ENCODE measurements at places on chromosomes 12 and 14.
A peak's percentile ranks its signal among the peaks of the same experiment; 100 is the strongest.

- no peak for DNase-seq
Observed at GRCh38 chr14:67514650-67515385, 18.3 kb upstream of the PLEKHH1 start.

GRCh38 chr14:93108105-93108504, 7.6 kb downstream of the ITPK1 start:
- DNase-seq, result no peak

DNA sequence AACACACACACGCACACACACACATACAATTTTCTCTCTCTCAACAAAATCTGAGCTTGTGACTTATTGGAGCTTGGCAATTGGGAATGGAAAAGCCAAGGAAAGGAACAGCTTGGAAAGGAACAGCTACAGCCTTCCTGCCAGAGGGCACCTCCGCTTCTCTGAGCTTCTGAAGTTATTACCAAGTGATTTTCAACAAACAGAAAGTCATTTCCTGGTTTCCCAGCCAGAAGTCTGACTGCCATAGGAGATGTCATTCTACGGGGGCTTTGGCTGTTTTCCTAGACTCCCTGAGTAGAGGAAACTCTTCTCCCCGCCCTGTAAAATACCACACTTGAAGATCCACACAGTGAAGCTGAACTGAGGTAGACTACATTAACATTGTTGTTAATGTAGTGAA, 198.3 kb downstream of the CFAP54 start:
- DNase-seq, result no peak

DNA sequence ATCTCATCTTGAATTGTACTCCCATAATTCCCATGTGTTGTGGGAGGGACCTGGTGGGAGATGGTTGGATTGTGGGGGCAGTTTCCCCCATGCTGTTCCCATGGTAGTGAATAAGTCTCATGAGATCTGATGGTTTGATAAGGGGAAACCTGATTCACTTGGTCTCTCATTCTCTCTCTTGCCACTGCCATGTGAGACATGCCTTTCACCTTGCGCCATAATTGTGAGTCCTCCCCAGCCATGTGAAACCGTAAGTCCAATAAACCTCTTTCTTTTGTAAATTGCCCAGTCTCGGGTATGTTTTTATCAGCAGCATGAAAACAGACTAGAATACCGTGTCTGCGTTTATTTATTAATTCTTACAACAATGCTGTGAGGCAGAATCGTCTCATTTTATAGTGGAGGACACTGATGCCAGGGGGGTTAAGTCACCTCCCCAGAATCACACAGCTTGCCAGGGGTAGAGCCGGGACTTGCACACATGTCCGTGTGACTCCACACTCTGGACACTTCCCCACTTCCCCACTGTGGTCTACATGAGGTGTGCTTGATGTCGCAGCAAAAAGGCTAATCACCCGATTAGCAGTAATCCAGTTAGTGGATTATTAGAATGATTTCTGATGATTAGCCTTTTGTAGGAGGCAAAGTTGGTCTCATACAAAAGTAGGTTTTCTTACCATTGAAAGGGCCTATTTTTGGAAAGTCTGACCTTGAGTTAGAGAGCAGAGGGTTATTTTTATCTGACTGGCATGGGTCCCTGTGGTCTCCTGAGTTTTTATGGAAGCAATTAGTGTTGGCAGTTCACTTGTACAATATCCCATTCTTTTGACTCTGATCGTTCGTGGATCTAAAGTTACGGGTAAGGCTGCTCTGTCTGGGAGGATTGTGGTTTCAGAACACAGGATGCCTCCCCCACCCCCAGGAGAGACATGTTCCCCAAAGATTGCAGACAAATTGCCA, 47.4 kb upstream of the BCL7A start:
- no peak for DNase-seq

DNA sequence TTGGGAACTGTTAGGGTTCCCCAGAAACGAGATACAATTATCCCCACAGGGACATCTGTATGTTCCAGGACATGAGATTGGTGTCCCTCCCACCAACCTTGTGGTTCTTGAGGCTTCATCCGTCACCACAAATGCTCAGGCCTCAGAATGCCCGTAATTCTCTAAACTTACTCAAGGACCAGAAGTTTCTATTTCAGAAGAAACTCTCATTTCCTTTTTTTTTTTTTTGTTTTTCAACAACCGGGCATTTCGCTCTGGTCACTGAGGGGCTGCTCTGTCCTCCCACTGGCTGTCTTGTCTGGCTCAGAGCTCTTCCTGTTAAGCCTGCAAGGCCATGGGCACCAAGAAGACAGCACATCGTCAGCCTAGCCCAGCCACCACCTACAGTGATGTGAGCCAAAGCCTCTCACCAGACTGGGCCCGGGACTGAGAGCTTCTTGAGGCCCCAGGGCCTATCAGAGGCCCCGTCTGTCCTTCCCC, 36.2 kb downstream of the VDR start:
- DNase-seq, result no peak

DNA sequence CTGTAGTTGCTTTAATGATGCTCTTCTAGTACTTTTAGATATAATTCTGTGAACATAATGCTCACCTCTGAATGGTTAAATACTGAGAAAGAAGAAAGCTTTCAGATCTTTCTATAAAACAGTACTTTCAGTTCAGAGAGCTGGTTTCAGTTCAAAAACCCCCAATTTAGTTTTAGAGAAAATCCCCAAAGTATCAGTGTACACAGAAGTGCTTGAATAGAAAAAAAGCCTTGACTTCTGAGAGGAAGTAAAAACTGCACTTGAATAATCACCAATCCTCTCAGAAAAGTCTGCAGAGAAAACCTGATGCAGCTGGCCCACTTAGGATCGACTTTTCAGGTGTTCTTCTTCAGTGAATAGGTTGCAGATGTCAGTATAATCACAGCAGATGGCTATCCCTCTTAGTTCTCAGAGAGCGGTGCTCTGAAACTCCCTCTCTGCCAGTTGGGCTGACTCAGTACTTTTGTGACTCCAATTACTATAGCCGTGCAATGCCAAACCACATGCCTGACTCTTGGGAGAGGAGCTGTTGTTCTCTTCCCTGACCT, 616.3 kb downstream of the LRFN5 start:
- DNase-seq, result no peak

DNA sequence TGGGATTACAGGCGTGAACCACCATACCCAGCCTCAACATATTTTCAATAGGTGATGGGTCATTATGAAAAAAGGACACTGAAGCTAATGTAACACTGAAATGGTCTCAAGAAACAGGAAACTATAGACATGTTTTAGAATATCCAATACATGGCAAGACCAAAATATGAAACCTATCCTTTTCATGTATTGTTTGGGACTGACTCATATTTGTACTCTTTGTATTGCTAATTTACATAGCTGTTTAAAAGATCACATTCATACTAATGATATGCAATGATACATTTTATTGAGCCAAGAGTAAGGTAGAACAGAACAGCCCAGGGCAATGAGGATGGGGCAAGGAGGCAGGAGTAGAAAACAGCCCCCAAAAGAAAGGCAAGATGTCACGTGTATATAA, 32.6 kb downstream of the RESF1 start:
- DNase-seq, result no peak

GRCh38 chr14:104262515-104263514, 124.4 kb downstream of the KIF26A start:
- DNase-seq, result peak; percentile 20

GRCh38 chr12:52791271-52792184, 4.4 kb downstream of the KRT3 start:
- DNase-seq, result no peak

DNA sequence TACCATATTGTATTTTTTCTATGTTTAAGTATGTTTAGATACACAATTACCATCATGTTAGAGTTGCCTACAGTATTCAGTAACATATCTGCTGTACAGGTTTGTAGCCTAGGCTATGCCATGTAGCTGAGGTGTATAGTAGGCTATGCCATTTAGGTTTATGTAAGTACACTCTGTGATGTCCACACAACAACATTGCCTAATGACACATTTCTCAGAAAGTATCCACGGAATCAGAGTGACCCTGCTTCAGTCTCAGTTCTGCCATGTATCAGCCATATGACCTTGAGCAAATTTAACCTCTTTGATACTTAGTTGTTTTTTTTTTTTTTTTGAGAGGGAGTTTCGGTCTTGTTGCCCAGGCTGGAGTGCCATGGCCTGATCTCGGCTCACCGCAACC, 12.7 kb downstream of the SUSD6 start:
- DNase-seq, result no peak

DNA sequence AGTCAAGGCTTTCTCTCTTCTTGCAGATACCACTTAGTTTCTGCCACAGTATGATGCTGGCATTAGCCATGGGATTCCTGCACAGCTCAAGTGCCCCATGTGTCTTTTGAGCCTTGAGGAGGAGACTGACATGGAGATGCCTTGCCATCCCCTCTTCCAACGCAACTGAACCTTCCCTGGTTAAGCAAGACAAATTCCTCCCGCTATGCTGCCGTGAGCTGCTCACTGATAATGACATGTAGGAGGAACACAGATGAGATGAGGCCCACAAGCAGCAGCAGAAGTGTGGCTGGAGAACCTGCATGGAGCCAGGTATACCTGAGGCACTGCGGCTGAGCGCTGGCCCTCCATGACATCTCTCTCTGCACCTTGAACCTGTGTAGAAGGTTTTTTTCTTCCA, 15.4 kb upstream of the PPP1R1A start:
- no peak for DNase-seq

- DNase-seq, result no peak
Observed at GRCh38 chr14:102027951-102028350, 58.9 kb downstream of the HSP90AA1 start.

GRCh38 chr14:104086210-104086660, 735 bp downstream of the ASPG start:
- DNase-seq, result peak; percentile 35

GRCh38 chr14:22517117-22517720, 71.8 kb downstream of the DAD1 start:
- DNase-seq, result no peak

GRCh38 chr12:15227004-15227679, 5.9 kb upstream of the RERG start:
- DNase-seq, result no peak

DNA sequence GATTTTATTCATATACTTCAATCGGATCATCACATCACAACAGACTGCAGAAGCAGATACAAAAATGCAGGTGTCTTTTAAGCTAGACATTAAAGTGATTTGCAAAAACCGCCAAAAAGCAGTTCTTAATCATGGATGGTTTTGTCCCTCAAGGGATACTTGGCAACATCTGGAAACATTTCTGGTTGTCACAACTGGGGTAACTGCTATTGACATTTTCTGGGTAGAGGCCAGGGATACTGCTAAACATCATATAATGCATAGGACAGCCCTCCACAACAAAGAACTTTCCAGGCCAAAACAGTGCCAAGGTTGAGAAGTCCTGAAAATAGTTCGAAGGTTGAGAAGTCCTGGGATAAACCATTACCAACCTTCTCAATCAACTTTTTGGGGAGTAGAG, 101.8 kb upstream of the BBS10 start:
- DNase-seq, result no peak

DNA sequence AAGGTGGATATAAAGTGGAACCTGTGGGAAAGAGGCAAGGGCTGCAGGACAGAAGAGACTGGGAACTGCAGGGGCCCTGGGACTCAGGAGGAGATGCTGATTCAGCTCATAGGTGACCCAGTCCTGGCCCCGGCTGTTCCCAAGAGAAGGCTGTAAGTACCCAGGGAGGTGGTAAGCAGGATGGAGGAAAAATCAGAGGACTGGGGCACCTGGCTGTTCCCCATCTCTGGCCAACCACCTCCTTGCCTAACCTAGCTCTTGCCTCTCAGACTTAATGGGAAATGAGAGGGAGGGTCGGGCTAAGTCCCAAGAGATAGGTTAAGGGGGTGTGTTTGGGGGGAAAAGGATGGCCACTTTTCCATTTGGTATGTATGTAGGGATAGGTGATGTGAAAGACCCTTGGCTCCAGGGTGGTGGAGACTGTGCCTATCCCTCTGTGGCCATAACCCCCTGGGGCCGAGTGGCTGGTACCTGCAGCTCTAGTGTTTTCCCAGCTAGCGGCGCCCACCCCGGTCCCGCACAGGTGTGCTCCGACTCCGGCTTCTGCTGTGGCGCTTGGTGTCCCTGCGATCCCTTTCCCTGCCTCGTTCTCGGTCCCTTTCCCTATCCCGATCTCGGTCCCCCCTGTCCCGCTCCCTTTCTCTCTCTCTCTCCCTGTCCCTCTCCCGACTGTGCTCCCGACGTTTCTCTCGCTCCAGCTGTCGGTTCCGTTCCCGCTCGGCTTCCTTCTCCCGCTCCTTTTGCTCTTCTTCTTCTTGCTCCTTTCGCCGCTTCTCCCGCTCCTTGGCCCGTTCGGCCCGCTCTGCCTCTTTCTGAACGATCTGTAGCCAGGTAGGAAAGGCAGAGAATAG, 1.6 kb upstream of the CDH24 start:
- DNase-seq, result no peak

GRCh38 chr12:41743835-41744234, 400.8 kb downstream of the GXYLT1 start:
- DNase-seq, result no peak

DNA sequence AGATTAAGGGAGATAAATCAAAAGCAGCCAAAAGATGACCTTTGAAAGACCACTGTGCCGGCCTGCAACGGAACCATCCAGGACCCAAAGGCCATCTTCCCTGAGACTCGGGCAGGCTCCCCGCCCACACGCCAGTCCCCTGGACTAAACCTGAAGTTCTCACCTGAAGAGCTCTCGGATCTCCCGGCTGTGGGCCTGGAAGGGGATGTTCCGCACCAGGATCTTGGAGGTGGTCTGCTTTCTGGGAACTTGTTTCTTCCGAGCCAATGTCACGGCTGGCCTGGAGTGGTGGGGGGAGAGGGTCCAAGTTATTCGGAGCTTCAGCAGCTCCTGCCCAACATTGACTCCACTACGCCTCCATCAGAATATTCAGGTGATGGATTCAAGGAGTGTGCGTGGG, 51.3 kb downstream of the RBM19 start:
- DNase-seq, result no peak

- DNase-seq, result no peak
Observed at GRCh38 chr12:113634982-113635381, 163.3 kb upstream of the LHX5 start.

DNA sequence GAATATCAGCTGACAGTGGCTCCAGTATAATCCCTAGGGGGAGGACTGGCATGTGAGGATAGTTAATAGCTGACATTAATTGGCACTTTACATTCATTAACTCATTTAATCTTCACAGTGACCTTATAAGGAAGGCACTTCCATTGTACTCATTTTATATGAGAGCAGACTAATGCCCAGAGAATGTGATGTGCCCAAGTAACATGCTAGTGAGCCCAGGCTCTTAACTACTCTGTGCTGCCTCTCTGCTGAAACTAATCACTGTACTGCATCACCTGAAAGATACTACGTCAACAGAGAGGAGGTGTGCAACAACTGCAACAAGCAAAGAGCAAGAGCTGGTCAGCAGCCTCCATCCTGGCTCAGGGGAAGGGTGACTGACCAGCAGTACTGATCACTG, 40.1 kb downstream of the GALNT4 start:
- no peak for DNase-seq

- DNase-seq, result no peak
Observed at GRCh38 chr14:57038689-57039088, 228.4 kb upstream of the OTX2 start.

All from liver (tissue), 10 donors.